ENCODE measurements at places on chromosomes 6 and 20.
A peak's percentile ranks its signal among the peaks of the same experiment; 100 is the strongest.

DNA sequence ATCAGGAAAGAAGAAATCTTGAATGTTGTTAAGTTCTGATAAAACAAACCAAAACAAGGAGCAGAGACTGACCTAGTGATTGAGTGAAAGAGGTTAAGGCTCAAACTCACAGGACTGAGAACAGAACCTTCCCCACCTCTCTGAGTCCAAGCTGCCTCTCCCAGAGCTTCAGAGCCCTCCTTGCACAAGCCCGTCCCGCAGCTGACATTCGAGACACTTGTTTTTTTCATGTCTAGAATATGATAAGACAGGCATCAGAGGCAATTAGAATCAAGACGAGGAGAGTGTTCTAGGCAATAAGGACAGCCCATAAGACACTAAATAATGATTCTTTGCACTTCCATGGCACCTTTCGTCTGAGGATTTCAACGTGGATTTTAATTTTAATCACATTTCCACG, 140.6 kb downstream of the PXDC1 start:
- DNase-seq = no peak

- DNase-seq = peak; percentile 43
Observed at GRCh38 chr20:13325033-13325432, 104.0 kb downstream of the ISM1 start.

DNA sequence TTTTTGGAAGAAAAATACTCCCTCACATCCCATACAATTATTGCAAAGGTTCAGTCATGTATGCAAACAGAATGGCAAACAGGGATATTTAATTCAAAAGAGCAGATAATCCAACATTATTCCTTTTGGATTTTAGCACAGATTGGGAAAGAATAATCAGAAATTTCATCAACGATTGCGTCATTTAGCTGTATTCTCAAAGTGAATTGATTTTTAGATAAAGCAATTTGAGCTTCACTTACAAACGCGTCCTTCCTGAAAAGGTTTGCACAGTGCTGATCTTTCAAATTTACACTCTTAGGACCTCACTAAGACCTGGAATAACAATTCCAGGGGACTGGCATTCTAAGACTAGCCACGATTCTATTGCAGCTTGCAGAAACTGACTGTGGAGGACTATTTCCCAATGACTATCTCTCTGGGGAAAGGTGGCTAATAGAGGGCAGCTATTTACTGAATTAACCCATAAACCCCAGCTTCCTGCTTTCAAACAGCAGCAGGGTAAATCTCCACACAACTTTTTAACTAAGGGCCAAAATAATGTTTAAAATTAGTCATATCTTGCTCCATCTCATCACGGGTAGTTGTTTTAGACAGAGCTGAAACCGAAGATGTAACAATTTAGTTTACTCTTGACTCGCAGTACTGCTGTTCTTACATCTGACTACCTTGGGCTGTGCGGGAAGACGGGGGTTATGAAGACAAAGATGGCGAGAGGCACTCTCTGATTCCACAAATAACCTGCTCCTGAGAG, 131.2 kb upstream of the FAM184A start:
- DNase-seq = peak; percentile 22

DNA sequence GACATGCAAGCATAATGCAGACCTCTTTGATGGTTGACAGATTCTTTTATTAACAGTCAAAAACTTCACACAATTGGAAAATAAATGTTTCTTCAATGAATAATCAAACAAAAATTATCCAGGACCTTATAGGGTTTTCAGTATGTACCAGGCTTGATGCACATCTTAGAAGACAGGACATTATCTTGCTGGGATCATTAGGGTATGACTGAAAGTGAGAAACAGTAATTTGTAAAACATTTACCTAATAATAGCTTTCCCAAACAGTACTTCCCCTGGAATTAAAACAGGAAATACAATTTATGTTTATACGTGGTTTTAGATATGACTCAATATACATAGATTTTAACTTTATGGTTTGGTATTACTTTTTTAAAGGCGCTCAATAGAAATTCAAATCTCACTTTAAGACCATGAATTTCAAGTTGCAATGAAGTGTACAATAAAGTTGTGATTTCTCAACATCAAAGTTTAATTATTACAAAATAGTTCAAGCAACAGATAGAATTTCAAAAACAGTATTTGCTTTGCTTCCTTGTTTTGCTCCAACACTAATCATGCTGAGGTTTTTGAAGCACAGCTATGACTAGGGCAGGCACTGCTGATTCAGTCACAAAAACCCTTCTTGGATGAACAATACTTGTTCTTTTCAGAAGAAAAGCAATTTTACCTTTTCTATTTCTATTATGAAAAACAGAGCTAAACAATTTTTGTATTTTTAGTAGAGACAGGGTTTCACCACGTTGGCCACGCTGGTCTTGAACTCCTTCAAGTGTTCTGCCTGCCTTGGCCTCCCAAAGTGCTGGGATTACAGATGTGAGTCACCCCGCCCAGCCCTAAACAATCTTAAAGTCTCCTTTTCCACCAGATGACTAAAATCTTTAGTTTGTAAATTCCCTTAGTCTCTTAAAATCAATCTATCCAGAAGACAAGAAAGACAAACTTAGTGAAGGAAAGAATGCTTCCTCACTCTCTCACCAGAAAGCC, 13.7 kb downstream of the SOD2 start:
- no peak for DNase-seq

GRCh38 chr20:56171087-56172012, 77.2 kb upstream of the MC3R start:
- DNase-seq = peak; percentile 5

- no peak for DNase-seq
Observed at GRCh38 chr6:71079677-71080076, 122.8 kb upstream of the B3GAT2 start.
